ENCODE measurements at places on chromosomes 11 and 22.

DNA sequence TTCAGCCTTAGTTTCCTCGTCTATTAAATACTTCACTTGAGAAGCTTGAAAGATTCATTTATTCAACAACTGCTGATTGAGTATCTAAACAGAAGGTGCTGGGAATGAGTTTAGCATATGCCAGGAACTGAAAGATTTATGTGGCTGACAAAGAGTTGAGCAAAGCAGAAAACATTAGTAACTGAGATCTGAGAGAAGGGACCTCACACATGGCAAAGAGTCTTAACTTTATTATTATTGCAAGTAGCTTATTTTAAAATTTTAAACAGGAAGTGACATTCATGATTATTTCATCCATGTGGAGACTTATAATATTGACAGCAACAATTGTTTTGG lies 133.6 kb downstream of the CASP12 start:
- no peak for DNase-seq

- no peak for DNase-seq
Measured at GRCh38 chr11:71154261-71154805, 98.0 kb downstream of the SHANK2 start.

DNA sequence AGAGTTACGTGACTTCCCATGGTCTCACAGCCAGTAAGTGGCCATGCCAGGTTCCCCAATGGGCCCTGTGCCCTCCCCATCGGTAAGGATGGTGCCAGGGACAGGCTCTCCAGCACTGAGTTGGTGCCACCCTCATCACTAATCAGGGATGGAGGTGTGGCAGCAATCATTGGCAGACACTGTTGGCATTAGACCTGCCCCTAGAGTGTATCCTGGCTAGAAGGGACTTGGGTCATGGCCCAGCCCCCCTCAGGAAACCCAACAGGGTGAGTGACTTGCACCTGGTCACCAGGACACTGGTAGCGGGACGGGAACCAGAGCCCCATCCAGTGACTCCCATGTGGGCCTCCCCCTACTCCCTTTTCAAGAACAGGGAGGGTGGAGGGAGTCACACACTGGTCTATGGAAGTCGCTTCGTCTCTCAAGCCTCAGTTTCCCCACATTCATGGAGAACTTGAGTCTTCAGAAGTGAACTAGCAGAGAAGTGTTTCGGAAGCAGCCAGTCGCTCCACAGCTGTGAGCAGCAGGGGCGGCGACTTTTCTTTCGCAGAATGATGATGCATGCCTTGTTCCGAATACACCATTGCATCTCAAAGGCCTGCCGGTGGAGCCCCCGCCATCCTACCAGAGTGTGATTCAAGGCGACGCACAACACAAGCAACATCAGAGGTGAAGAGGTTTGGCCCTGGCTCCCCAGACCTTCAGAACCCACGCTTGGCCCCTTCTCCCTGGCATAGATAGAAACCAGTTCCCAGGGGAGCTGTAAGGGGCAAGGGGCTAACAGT lies 12.9 kb downstream of the MS4A10 start:
- no peak for DNase-seq

DNA sequence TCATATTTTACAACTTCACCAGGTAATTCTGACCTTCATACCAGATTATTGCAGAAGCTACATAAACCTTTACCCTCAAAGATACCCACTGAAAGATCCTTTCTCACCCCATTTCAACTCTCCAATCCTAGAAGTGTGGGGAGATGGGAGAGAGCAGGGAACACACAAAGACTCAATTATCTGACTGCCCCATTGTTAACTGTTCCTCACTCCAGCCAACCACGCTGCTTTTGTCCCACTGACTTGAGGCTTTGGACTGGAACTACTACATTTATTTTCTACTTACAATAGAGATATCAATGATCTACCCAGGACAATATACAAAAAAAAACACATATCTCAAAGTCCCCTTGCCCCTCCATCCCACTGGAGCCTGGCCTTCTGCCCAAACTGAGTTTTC lies 44.7 kb upstream of the SLN start:
- DNase-seq, result no peak

- no peak for DNase-seq
Measured at GRCh38 chr11:60928563-60929001, 4.3 kb downstream of the TMEM132A start.

GRCh38 chr11:47004595-47005033 lies 68.1 kb downstream of the CSTPP1 start:
- no peak for DNase-seq

DNA sequence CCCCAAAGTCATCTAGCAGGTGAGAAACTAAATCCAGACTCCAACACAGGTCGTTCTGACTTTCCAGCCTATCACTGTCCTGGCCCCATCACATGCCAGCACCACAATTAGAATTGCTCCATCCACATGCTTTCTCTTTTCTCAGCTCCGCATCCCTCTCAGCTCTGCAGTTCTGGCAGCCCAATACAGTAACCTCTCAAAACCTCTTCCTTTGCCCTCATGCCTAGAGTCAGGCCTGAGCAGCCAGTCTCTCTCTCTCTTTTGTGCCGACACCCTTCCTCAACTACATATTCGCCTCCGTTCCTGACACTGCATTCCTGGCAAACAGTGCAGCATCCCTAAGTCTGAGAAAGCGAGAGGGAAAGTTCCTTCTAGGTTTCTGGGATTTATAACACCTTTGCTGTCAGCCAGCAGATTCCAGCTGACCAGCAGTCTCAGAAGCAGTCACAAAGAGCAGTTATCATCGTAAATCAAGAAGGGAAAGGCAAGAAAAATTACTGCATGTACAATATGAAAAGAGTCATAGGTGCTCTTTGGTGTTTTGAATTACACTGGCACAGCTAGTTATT lies 258.0 kb downstream of the FAT3 start:
- DNase-seq, result no peak

DNA sequence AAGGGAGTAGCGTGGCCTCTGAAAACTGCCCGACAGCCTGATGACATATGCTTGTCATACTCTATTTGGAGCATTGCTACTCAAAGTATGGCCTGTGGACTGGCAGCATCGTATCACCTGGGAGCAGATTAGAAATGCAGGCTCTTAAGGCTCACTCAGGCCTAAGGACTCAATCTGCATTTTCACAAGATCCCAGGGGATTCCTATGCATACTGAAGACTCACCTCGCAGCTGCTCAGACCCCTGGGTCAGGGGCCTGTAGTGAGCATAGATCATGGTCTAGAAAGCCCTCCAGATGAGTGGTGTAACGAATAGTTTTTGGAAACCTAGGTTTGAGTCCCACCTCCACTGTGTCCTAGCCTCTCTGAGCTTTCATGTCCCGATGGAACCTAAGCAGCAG lies 126.3 kb downstream of the FEZ1 start:
- DNase-seq, result no peak

- no peak for DNase-seq
Measured at GRCh38 chr11:86637988-86638387, 34.4 kb downstream of the ME3 start.

GRCh38 chr22:44133901-44134571 lies 46.7 kb upstream of the PARVG start:
- no peak for DNase-seq

- no peak for DNase-seq
Measured at GRCh38 chr11:71987521-71987920, 11.2 kb upstream of the IL18BP start.

DNA sequence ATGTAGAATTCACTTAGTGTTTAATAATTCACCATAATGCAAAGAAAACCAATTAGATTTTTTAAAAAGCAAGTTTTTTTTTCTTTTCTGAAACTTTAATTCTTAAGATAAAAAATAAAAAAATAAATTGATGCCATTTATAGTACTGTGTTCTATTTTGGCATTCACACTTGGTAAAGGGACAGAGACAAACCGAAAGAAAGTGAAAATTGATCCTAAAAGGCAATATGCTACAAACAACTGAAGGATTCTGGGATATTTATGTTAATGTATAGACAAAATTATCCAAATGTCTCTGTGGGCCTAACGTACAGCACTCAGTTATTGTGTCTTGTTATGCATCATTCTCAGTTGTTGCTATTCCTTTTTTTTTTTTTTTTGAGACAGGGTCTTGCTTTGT lies 41.9 kb upstream of the DDI1 start:
- no peak for DNase-seq

GRCh38 chr11:31812383-31813381 lies 1.6 kb upstream of the PAX6 start:
- DNase-seq, result no peak

DNA sequence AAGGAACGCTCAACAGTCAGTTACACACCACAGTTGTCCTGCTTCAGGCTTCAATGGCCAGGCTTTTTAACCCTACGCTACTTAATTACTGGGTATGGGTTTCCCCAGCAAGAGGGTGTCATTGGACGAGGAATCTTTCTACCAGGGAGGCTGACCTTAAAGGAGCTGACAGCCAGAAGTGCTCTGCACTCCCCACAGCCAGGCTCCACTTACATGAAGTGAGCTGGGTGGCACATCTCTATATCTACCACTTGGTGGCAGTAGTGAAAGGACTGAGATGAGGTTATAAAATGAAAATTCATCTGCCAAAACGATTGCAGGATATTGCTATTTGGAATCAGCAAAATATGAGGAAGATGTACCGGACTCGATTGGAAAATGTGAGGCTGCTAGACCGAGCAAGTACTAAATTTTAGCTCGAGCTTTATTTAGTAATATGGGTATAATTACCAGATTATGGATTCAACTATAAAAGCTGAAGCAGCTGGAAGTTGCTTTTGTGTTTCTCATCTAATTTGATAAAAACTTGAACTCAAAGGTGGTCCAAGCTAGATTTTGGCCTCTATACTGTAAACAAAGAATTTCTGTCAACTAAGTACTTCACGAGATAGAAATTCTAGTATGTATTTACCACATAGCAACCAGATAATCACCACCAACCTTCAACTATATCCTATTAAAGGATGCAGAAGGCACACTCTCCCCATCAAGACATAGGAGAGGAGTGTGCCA lies 53.9 kb upstream of the CEP126 start:
- no peak for DNase-seq

DNA sequence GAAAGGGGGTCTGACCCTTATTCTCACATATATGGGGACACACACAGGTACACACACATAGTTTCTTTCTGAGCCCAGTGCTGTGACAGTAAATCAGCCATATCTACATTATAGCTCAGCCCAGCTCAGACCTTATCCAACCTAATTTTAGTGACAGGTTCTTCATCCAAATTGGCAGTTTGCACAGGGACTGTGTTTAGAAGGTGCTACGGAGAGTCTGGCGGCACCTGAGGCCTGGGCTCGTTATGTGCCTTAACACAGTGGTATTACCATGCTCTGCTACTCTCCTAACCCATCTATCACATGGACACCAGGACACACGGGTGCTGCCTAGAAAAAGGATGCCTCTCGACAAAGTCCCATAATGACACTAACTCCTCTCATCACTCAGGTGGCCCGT lies 109.3 kb downstream of the GALNT18 start:
- no peak for DNase-seq

DNA sequence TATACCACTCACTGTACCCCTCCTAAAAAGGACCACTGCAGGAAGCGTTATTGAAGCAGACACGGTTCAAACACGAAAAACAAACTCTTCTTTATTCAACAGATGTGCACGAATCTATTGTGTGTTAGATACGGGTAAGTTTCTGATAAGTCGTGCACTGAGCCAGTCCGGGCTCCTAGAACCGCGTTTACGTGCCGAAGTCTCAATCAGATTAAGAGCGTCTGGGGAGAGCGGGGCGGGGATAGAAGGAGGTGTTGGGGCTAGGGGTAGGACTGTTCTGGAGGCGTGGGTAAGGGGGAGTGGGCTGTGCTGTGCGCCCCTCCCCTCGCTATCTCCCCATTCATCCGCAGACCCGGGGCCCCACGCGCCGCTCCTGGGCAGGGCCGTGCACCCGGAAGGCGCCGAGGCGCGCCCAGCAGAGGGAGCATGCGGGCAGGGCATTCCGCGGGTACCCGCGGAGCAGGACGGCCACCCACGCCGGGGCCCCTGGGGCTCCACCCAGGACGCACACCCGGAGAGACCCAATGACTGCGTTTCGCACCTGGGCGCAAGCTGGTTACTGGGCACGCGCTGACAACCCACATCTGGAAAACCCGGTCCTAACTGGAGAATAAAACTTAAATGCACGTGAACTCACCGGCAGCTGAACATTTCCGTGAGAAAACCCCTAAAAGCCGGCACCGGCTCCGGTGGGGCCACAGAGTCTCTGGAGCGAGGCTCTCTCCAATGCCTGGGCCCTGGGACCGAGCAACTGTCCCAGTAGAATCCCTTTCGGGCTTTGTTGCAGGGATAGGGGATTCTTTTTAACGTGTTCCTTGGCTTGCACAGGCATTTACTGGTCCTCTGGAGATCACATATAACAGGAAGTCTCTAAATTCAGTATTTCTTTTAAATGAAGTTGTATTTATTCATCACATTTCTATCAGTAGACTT lies 40.6 kb downstream of the WEE1 start:
- DNase-seq, result peak; percentile 82

DNA sequence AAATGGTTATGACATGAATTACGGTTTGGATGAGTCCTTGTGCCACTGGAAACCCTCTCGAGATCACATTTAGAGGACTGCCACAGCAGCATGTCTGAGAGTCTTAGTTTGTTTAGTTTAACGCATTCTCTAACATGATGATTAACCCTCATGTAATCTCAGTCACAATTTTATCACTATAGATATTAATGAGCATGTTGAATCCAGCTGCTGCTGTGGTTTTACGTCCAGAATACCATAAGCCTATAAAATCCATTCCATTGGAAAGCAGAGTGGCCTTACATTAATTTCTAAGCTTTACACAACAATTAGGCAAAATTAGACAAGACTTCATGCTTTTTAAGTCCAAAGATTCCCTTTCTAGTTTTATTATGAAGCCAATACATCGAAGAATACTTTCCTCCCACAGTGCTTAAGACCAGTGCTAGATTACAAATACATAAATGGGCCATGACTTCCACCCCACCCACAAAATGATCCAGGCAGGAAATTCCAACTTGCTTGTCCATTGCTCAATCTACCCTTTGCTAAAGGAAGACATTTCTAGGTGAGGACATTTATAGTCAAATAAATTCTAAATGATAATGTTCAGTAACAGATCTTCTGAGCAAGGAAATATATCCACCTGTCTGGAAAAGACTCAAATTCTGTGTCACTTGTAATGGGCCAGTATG lies 3.5 kb upstream of the ELMOD1 start:
- DNase-seq, result no peak

DNA sequence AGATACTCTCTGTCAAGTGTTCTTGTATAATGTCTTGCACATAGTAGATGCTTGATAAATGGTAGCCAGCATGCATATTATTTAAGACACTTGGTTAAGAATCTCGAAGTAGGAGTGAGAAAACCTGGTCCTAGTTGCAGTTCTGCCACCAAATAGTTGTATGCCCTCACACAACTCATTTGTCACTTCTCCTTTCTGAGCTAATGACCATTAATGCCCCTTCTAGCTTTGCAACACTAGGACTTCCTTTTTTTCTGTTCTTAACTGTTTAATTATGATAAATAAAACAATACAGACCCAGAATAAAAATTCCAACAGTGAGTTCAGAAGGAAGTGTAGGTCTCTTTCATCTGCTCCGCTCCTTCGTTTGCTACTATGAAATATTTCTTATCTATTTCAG lies 453.6 kb downstream of the TMEM135 start:
- no peak for DNase-seq

DNA sequence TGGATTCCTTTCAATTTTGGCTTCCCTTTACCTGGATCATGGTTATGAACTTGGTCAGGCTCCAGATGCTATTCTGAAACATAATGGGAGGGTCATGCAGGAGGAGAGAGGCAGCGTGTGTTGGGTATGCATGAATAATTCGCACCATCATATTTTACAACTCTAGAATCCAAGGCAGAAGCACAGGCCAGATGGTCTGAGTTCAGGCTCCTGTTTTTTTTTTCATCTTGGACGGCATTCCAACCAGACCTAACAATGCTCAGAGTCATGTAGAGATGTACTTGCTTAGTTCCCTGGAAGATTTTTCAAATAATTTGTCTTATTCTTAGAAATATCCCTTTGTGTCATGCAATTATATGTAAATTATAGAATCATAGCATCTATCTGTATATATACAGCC lies 393.5 kb downstream of the JRKL start:
- DNase-seq, result no peak

All from right renal cortex interstitium (tissue), 3 donors.